ENCODE measurements at places on chromosomes 1 and 21.
A peak's percentile ranks its signal among the peaks of the same experiment; 100 is the strongest.

DNA sequence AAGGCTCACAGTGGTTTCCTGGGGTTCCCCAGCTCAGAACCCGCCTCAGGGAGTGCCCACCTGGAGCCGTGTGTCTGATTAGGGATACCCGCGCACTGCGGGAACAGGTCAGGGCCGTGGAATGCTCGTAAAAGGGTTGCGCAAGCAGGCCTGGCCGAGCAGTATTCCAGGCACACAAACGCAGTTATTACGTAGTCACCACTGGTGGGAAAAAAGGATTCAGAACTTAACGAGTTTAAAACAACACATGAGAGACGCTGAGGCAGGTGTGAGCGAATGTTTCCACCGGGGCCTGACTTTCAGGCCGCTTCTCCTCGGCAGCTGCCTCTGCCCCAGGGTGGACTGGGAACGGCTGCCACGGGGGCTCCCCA lies 18.2 kb downstream of the PLCH2 start:
- DNase-seq: no peak

DNA sequence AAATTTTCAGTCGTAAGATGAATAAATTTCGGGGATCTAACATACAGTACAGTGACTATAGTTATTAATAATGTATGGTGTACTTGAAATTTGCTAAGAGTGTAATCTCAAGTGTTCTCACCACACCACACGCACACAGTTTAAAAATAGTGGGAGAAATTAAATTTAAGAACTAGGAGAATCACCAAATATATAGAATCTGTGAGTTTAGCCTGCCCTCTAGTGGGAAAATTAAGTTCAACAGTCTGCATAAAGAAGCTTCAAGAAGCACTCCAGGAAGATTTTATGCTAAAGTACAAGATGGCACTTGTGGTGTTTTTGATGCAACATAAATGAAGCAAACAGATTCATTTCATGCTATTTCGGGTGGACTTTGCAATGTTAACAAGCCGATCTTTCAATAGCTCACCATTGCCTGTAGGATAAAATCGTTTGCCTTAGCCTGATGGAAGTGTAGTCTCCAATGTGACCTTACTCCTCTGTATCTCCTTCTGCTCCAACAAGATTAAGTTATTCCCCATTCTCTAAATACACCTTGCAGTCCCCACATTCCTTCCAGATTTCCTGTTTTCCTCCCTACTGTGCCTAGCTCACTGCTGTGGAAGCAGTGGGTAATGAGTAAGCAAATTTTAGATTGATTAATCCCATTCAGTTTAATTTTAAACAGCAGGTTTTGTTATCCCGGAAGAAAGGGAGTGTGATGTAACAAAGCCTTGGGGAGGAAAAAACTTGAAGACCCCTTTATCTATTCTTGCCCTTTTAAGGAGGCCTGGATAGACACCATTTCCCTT lies 8.7 kb upstream of the PIK3C2B start:
- DNase-seq: peak; percentile 76

GRCh38 chr1:17617787-17618557 lies 78.5 kb downstream of the ARHGEF10L start:
- no peak for DNase-seq

DNA sequence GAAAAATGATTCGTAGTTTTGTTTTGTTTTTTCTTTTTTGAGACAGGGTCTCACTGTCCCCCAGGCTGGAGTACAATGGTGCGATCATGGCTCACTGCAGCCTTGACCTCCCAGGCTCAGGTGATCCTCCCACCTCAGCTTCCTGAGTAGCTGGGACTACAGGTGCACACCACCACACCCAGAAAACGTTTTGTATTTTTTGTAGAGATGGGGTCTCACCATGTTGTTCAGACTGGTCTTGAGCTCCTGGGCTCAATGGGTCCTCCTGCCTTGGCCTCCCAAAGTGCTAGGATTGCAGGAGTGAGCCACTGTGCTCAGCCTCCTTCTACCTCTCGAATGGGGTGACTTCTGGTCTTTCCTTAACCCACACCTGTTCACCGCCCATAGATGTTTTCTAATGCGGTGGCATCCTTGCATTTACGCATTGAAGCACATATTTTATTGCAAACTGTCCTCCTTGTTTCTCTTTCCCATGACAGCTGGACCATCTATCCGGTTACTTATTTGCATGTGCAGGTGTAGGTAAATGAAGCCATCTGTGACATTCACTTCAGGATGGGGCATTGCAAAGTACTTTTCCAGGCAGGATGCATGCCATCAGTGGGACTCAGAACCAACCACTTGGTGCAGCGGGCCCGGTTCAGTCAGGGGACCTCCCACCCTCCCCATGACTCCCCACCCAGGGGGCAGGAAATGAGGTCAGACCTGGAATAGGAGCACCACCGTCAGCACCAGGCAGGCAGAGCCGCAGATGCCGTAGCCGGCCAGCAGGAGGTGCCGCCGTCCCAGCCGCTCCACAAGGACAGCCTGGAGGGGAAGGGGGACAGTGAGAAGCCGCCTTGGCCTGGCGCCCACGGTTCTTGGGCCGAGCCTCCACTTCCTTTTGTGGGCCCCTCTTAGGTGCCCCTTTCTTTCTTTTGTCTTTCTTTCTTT lies 16.5 kb downstream of the SLC2A7 start:
- DNase-seq: no peak

- no peak for DNase-seq
Measured at GRCh38 chr1:25729790-25730644, 70.0 kb upstream of the SELENON start.

DNA sequence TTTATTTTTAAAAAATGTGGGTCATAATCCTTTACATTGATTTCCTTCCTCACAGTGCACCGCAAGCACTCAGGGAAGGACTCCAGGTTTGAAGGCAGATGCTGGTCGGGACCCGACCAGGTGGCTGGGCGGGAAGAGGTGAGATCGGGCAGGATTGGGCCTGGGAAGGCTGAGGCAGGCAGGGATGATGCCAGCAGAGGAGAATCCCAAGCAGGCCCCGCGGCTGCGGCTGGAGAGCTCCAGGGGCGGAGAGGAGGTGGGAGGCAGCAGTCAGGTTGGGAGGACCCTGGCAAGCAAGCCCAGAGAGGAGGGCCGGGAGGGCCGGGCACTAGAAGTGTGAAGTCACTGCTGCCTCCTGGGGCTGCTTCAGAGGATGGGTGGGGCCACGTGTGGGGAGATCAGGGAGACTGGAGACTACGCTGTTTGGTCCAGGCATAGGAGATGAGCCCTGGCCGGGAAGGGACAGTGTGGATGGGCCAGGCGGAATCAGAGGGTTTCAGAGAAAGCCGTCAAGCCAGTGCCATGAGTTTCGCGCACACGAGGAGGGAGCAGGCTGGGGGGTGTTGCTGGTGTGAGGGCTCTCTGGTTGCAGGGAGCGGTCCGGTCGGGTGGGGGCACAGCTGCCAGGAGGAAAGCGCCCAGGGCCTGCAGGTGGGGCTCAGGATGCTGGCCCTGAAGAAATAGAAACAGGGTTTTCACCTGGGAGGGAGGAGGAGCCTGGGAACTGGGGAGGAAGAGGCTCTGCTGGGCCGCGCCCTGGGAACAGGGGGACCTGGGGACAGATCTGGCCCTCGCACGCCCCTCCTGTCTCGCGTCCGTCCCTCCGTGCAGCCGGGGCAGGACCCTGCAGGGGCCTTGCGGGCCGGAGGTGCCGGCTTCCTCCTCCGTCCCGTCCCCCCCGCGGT lies 888 bp upstream of the COL18A1 start:
- DNase-seq: no peak

DNA sequence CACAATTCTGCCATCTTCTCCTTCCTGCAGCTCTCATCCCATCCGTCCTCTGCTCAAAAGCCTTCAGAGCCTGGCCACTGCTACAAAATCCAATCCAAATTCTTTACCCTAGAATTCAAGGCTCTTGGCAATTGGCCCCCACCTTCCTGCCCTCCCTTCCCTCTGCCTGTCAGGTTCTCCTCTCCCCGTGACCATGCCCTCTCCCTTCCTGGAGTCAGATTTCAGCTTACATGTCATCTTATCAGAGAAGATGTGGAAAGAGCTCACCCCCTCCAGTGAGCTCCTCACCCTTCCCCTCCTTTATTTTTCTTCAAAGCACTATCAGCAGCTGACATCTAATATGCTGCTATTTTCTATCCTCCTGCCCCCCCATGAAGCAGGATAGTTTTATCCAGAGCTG lies 86.9 kb downstream of the GRIK3 start:
- DNase-seq: no peak

GRCh38 chr1:2067981-2068380 lies 17.8 kb downstream of the PRKCZ start:
- no peak for DNase-seq

DNA sequence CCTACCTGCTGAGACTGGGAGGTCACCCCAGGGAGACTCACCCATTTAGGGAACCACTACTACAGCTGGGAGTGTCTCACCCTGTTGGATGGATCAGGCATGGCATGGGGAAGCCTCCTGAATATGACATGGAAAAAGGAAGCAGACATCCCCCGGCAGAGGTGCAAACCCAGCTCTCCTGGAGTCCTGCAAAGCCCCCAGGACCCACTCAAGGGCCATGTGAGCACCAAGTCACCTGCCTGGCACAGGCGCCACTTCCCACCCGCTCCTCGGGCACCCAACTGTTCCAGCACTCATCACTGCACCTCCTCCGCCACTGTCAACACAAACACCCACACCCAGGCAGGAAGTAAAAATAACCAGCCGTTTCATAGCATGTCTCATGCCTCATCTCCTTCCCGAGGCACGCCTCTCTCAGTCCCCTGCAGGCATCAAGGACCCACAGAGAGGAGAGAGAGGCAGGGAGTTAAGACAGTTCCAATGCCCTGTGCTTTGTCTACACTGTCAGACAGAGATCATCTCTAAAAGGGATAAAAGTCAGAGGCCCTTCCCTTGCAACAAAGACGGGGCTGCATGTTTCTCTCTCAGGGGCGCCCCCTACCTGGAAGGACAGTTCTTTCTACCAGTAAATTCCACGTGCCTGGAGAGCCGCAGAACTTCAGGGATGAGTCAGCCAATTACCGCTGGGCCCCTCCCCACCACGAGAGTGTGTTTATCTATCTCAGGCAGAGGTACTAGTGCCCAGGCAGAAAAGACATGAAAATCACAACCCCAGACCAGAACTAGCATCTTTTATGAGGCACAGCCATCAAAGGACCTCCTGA lies 150.1 kb upstream of the SOD1 start:
- DNase-seq: no peak

DNA sequence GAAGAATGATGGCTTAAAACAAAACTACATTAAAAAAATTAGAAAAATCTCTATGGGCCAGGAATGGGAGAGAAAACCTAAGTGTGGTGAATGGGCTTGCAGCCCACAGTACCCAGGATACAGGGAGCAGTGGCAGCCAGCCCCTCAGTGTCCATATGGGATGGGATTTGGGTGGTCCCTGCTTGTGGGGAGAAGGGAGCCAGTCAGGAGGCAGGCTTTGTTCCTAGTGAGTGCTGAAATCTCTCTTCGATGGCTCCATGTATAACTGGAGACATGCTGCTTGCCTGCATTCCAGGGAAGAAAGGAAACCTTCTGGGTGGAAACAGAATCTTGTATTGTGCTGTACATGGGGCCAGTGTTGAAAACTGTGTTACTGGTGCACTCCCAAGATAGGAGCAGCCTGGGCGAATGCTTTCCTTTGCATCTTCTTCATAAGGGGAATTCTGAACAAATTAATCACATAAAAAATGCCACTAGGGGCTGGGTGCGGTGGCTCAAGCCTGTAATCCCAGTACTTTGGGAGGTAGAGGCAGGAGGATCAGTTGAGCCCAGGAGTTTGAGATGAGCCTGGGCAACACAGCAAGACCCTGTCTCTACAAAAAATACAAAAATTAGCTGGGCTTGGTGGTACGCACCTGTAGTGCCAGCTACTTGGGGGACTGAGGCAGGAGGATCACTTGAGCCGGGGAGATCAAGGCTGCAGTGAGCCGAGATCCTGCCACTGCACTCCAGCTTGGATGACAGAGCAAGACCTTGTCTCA lies 36.0 kb downstream of the PTPRU start:
- DNase-seq: no peak

GRCh38 chr1:3863231-3863935 lies 6.1 kb downstream of the DFFB start:
- no peak for DNase-seq

All from SK-N-DZ (cell line).